ENCODE measurements at places on chromosomes 7 and 10.

GRCh38 chr7:44963364-44964290, 15.2 kb downstream of the MYO1G start:
- no peak for DNase-seq

- no peak for DNase-seq
These were observed 27.0 kb downstream of the CALML3 start for GRCh38 chr10:5551531-5552375.

GRCh38 chr7:14606101-14606500, 296.4 kb downstream of the DGKB start:
- DNase-seq, result no peak

- DNase-seq, result no peak
These were observed 23.5 kb upstream of the FAM133B start for GRCh38 chr7:92613720-92614119.

- DNase-seq, result no peak
These were observed 17.4 kb downstream of the MTPN start for GRCh38 chr7:135959646-135960363.

- DNase-seq, result no peak
These were observed 117.8 kb downstream of the GPR37 start for GRCh38 chr7:124647630-124648306.

- no peak for DNase-seq
These were observed 164.1 kb downstream of the RPS24 start for GRCh38 chr10:78197628-78198272.

DNA sequence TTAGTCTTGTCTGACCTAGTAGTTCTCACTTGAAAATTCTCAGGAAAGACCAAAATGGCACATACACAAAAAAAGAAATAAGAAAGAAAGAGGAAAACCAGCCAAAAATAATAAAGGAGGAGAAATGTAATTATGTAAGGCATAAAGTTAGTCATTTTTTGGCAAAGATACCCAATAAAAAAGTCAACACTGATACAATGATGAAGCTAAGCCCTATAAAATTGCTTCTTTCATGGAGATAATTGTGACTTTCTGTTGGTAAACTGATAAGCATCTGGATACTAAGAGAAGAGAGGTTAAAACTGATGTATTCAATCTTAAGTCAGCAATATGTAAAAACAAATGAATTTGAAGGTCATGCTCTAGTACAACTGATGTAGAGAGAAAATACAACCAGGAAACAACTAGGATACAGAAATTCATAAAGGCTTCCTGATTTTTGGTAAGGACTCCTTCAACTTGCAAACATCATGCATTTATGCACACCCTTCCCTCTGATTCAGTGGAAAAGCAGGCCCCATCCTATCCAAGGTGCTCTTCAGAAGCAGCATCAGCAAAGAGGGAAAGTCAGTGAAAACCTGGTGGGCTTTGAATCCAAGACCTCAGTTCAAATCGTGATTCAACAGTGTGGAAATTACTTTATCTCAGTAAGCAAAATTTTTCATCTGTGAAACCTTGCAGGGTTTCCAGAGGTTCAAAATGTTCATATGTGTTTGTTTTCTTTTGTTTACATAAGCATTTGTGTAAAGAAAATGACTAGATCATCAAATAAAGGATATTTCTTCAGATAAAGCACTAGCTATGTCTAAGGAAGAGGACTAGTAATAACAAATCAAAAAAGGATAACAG, 32.6 kb downstream of the IMMP2L start:
- DNase-seq, result no peak

GRCh38 chr10:19750972-19751371, 65.3 kb upstream of the PLXDC2 start:
- DNase-seq, result no peak
